ENCODE measurements at places on chromosomes 4 and X.

- DNase-seq, result no peak
Observed at GRCh38 chr4:1666391-1666790, 17.7 kb downstream of the FAM53A start.

- DNase-seq, result no peak
Observed at GRCh38 chrX:74324131-74324530, 20.2 kb downstream of the ZCCHC13 start.

GRCh38 chr4:85084371-85085094, 118.0 kb upstream of the WDFY3 start:
- DNase-seq, result no peak

DNA sequence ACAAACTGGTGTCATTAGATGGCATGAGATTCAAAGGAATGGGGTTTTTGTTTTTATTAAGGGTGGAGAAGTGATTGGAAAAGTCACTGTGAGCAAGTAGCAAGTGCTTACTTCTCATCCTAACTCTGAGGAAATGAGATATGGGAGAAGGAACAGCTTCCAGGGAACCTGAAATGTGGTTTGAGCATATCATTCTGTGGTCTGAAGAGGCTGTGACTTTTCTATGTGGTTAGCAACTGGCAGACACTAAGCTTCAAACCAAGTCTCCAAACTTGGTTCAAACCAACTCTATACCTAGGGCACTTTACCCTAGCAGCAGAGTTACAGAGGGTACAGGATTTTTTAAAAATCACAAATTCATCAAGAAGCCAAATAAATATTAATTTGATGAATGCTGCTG, 58.2 kb downstream of the DCLK2 start:
- no peak for DNase-seq

GRCh38 chr4:58166490-58166889, 1056.3 kb upstream of the IGFBP7 start:
- no peak for DNase-seq

DNA sequence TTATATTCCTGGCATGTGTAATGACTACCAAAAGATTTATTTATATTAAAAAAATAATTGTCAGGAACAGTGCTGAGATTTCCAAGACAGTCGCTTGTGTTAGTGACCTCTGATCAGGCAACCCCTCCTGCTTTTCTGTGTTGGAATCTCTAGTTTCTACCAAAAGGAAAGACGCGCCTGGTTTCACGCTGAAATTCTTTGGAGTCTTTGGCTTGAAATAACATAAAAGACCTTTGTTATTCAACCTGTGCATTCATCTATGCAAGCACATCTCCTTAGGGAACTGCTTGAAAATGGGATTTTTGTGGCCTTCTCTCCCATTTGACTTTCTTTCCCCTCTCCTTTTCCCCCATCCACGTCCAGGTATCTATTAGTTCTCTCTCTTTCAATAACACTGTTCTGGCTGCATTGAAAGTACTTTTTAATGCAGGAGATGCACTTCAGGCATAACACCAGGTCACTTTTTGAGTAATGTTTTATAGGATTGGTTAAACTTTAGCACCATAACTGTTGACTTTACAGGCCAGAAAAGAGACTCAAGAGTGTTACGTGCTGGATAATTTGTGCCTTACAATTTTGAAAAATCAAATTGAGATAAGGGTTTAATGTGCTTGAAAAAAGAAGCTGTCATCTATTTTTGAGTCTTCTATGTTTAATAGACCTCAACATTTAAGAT, 172.7 kb downstream of the GPAT3 start:
- peak; percentile 5 for DNase-seq

- DNase-seq, result no peak
Observed at GRCh38 chrX:107442914-107443527, 6.4 kb upstream of the FRMPD3 start.

- no peak for DNase-seq
Observed at GRCh38 chr4:122508083-122508482, 51.6 kb upstream of the IL2 start.
